Activated CD8-positive, alpha-beta memory T cell treated with anti-CD3 and anti-CD28 coated beads for 24 hours (primary cell): ENCODE measurements at places on chromosomes 6 and 20.
A peak's percentile ranks its signal among the peaks of the same experiment; 100 is the strongest.

GRCh38 chr6:165060720-165061119 is 248.7 kb downstream of the C6orf118 start:
- DNase-seq, result no peak

GRCh38 chr20:40807821-40808170 is 118.8 kb upstream of the MAFB start:
- DNase-seq, result no peak

- peak; percentile 66 for DNase-seq
Measured at GRCh38 chr20:25223179-25223661, 24.7 kb upstream of the PYGB start.

DNA sequence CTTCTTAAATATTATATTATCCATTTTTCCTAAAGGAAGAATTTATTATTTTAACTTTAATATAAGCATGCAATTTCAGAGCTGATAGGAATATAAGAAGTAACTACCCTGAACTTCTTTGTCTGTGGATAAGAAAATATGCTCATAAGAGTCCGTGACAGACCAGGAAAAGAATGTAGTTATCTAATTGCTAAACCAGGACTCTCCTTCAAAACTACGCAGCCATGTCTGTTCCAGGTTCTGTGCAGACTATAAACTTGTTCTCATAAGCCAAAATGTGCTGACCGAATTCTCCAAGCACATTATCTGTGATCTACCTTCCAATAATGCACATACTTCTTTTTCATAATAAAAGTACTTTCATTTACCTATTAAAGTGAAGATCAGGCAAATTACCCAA is 116.5 kb downstream of the TRDN start:
- no peak for DNase-seq

DNA sequence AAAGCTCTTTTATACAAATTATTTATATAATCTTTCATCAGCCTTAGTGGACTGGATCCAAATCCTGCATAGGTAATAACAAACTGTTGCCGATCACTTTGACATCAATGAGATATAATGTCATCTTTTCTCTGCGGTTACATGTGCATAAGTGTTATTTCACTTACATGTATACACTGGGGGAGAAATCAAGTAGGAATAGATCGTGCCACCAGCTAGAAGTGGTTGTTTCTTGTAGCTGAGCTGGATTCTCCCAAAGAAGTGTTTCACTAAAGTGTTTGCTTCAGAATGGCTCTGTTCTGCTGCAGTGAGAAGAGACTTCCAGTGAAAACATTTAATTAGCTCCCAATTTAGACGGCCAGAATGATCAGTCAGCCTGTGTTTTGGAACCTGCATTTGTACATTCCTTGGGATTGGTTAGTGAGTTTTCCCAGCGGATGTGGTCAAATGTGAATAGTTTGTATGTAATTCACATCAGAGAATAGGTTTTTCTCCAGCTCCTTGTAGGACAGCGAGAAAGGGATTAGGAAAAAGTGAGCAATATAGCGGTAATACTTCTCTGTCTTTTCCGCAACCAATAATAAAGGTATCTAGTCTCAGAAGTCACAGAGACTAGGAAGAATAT is 163.1 kb upstream of the CCN2 start:
- no peak for DNase-seq

DNA sequence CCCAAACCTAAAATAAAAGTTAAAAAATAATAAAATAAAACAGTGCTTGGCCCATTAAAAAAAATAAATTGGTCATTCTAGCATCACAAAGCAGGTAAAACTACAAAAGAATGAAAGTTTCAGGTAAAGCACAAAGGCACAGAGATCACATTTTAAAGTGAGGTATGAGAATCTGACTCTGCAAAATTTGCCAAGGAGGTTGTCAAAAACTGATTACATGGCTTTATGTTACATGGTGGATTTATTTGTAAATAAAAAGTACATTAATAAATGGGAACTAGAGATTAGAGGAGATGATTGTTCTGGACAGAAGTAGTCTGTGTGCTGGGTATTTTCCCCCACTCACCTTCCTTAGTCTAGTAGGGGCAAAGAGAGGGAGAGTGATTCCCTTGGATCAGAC is 24.2 kb upstream of the ATXN1 start:
- DNase-seq, result no peak

- DNase-seq, result no peak
Measured at GRCh38 chr20:59276938-59277337, 23.5 kb upstream of the EDN3 start.

DNA sequence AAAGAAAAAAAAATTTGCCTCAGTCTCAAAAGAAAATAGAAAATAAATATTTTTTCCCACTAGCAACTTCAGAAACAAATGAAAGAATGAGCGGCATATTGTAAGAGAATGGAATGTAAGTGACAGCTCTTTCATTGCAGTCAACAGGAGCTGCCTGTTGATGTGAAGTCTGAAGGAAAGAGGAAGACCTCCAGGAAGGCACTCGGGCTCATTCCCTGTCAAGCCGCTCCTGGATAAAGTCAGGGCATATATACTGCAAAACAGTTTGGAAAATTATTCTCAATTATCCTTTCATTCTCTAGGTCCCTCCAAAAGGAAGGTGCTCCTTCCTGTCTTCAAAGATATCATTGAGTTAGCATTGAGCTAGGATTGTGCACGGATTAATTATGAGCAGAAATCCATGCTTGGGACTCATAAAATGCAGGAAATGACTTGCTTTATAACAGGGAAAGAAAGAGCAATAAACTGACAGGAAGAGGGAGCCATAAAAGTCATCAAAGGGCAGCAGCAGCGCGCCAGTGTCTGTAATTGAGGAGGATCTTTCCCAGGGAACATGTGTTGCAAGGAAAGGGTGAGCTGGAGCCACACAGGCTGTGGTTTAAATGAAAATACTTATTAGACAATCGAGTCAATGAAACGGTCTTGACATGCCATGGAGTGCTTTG is 218.2 kb downstream of the C6orf118 start:
- DNase-seq, result no peak

- no peak for DNase-seq
Measured at GRCh38 chr6:18242062-18242851, 22.1 kb downstream of the DEK start.

DNA sequence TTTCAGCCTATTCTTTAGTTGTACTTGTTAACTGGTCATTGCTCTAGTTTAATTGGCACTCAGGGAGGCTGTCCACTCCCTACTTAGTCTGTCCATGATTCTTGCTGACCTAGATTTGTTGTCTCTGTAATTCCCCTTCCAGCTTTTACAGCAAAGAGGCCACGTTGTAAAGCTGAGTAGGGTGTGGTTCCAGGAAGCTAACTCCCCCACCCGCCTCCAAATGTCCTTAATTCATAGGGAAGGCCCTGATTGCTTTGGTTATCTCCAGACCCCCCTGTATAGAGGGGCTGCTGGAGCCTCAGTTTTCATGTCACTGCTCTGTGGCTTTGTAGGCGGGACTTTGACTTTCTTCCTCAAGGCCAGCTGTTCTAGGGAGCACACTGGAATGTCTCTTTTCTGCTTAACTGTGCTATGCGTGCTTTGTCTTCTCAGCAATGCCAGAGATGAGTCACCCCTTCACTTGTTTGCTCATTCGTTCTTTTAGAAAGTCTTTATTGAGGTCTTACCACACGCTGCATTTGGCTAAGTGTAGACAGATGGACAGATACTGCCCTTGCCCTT is 175.1 kb upstream of the JAG1 start:
- no peak for DNase-seq

GRCh38 chr20:46203510-46203837 is 85.4 kb downstream of the CD40 start:
- no peak for DNase-seq

GRCh38 chr20:63624486-63624885 is 2.4 kb downstream of the GMEB2 start:
- DNase-seq, result no peak

- no peak for DNase-seq
Measured at GRCh38 chr20:15163632-15164031, 826.2 kb upstream of the FLRT3 start.

- DNase-seq, result no peak
Measured at GRCh38 chr6:49527320-49527719, 23.1 kb upstream of the C6orf141 start.

DNA sequence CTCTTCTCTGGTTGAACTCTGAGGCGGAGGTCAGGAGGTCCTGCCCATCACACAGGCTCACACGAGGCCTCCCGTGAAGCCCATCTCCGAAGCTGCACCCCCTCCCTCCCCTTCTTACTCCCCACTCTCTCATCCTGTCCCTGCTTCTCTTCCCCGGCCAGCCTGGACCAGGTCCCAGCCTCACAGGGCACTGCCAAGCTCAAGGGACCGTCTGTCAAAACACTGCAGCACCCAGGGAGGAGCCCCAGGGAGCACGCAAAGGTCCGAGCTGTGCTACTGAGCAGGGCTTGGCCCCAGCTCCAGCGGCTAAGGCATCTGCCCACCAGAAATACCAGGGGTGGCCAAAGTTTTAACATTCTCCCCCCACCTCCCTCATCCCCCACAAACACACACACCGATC is 70.0 kb downstream of the PSMG4 start:
- no peak for DNase-seq

DNA sequence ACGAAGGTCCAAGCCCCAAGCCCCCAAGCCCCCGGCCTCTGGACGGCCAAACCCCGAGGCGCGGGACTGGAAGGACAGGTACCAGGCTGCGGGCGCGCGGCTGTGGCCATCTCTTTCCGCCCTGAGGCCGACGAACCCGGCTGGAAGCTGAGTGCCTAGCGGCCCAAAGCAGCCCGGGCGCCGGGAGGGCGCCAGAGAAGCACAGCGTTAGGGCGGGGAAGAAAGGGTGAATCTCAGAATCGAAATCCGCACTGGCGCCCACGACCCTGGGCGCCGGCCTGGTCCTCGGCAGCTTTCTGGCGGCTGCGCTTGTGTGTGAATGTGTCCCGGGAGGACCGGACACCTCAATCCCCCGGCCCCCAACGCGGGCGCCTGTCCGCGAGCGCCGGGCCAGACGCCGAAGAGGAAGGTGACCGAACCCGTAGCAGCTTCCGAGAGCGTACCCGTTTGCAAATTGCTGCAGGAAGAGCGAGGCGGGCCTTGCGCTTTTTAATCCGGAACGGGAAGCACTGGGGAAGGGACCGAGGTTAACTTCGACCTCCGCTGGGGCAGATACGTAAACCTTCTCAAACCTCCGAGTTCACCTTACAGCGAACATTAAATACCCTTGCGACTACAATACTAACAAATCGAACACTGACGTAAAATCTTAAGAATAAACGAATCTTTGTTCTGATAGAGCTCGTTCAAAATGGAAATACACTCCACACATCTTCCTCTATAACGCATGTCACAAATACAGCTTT is 2.9 kb downstream of the NRN1 start:
- peak; percentile 68 for DNase-seq

GRCh38 chr6:28142446-28142845 is 763 bp downstream of the ZKSCAN8 start:
- DNase-seq, result no peak
